Thyroid gland (tissue), 4 donors: ENCODE measurements at places on chromosomes 3 and 15. TPM values are rescaled to one million over a fixed set of nuclear protein-coding genes. Genes with fewer than 3 reads are reported as not detected.

DNA sequence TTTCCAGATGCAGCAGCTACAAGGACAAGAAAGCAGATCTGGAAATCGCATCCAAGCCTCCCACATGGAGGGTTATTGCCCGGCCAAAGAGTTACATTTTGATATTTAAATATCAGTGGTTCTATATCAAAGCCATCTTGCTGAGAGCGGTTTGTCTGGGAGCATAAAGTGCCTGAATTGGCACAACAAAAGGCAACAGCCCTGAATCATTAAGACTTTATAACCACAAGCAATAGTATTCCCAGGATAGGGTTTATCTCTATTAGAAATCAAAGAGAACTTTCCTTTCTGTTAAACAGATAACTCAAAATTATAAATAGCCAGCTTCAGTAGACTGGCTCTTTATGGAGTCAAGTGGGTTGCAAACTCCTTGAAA lies 564.7 kb downstream of the ROBO1 start:
- no peaks in the 10 kb centered on the region for H3K27me3 ChIP-seq
- no peaks in the 10 kb centered on the region for H3K36me3 ChIP-seq
- H3K27ac ChIP-seq, result no peak overlapping the region

GRCh38 chr3:12229146-12229851 lies 59.6 kb upstream of the PPARG start:
- DNase-seq, result peak; percentile 41
- no peak overlapping the region for H3K4me3 ChIP-seq
- peak overlapping the region; percentile 87 for H3K27ac ChIP-seq
- no peaks in the 10 kb centered on the region for H3K27me3 ChIP-seq

DNA sequence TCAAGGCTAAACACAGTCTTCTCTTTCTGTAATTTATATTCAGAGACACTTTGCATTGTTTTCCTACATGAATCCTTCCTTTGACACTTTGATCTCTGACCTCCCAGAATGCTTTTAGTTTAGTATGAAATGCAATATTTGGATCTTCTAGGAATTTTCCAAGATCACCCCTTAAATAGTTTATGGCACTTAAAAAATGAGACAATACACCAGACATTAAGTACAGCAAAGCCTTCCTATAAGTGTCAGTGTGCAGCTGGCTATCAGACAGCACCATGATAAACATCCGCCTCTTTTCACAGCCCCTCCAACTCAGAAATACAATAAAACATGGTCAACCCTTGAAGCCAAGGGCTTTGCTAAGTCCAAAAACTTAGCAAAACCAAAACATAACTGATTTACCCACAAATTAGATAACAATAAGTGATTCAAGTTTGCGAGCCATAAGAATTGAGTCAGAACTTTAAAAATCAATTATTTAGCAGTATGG lies 304.4 kb upstream of the LRRFIP2 start:
- DNase-seq, result no peak
- H3K36me3 ChIP-seq, result peaks cover 26% of the 10 kb centered on the region
- no peaks in the 10 kb centered on the region for H3K4me1 ChIP-seq
- H3K27ac ChIP-seq, result no peak overlapping the region
- H3K4me3 ChIP-seq, result no peak overlapping the region
- no peaks in the 10 kb centered on the region for H3K27me3 ChIP-seq

DNA sequence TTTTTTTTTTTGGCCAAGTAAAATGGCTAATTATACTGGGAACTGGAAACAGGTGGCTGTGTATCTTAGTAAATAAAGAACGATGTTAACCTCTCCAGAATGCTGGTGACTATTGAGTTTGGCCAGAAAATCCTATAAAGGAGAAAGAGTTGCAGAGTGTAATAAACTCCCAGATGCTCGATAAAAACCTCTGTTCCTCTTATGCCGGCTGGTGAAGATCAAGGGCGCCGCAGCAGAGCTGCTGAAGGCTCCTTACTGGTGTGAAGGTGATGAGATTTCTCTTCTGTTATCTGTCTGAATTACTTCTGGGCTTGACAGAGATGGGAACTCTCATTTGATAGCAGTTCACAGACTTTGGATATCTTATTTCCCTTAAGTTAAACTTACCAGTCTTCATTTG lies 104.6 kb downstream of the PTPRG start:
- no peak for DNase-seq
- H3K27ac ChIP-seq, result no peak overlapping the region
- no peaks in the 10 kb centered on the region for H3K36me3 ChIP-seq
- no peak overlapping the region for H3K4me3 ChIP-seq

- no peaks in the 10 kb centered on the region for H3K36me3 ChIP-seq
- no peak overlapping the region for H3K4me3 ChIP-seq
Measured at GRCh38 chr3:152398495-152398894, 129.8 kb downstream of the MBNL1 start.

DNA sequence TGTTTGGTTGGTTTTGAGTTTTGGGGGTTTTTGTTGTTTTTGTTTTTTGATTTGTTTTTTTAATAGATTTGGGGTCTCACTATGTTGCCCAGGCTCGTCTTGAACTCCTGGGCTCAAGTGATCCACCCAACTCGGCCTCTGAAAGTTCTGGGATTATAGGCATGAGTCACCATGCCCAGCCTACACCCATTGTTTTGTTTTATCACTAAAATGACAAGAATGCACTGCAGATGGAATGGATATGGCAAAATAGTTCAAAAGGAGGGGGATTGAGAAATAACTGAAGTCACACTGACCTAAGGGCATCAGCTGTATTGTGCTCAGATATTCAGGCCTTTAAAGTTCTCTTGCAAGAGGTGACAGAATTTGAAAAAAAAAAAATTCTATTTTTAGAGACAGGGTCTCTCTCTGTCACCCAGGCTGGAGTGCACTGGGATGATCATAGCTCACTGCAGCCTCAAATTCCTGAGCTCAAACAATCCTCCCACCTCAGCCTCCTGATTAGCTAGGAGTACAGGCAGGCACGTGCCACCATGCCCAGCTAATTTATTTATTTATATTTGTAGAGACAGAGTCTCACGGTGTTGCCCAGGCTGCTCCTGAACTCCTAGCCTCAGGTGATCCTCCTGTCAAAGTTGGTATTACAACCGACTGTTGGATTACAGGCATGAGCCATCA lies 4.4 kb upstream of the RASA2 start:
- DNase-seq, result no peak
- H3K4me1 ChIP-seq, result peaks cover 6% of the 10 kb centered on the region
- H3K27ac ChIP-seq, result no peak overlapping the region
- H3K4me3 ChIP-seq, result no peak overlapping the region
- H3K27me3 ChIP-seq, result no peaks in the 10 kb centered on the region

TTLL13 gene
- total RNA-seq, result 0.13 TPM

CCDC54 gene
- total RNA-seq, result not detected

C3orf49 gene
- not detected for total RNA-seq

IMPG2 gene
- 0.24 TPM for total RNA-seq

UPK1B gene
- not detected for total RNA-seq

LEO1 gene
- 26.9 TPM for total RNA-seq
